Brain (organoid and tissue), 16 donors: ENCODE measurements at places on chromosomes 16 and 17.

DNA sequence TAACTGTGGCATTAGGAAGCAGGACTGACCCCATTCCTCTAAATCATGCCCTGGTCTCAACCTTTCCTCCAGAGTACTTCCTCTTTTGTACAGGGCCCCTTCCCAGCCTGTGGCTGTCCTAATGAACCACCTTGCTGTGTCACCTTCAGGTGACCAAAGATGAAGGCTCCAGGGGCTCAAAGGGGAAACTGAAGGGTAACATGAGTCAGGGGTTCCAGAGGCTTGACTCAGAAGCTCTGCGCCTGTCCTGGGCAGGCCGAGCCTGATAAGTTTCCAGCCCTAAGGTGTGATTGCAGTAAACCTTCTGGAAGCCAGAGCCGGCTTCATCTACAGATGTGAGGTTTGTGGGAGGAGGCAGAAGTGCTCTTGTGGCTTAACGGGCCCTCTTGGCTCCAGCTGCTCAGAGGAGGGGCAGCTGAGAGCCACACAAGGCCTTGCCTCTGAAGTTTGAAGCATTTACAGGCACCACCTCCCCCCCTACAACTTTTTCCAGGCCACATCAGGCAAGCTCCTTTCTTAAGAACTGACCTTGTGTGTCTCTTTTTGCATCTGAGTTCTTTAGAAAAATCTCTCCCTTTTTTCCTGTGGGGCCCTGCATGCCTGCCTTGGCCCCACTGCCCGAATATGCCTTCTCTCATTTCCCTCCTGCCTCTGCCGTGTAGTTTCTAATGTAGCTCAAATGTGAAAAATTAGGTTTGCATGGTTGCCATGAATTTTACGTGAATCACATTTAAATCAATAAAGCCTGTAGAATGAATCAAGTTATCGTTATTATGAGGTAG is 149.9 kb downstream of the CLEC16A start:
- DNase-seq = peak; percentile 79

GRCh38 chr16:85239239-85239638 is 127.0 kb upstream of the CIBAR2 start:
- DNase-seq = no peak

- DNase-seq = no peak
These were observed 761 bp upstream of the MATCAP1 start for GRCh38 chr16:67184453-67184994.

- peak; percentile 93 for DNase-seq
These were observed 46.9 kb downstream of the IRX6 start for GRCh38 chr16:55370762-55371482.

- no peak for DNase-seq
These were observed 16.3 kb downstream of the CAVIN1 start for GRCh38 chr17:42406615-42407288.

- DNase-seq = no peak
These were observed 6.9 kb downstream of the UNC45B start for GRCh38 chr17:35154196-35155165.
